Head of caudate nucleus (tissue), 42 donors: ENCODE measurements at places on chromosomes 6 and 20.

- DNase-seq, result no peak
These were observed 92.5 kb downstream of the SLC22A23 start for GRCh38 chr6:3364391-3364790.

- DNase-seq, result no peak
These were observed 248.5 kb downstream of the TSHZ2 start for GRCh38 chr20:53220482-53221307.

GRCh38 chr6:155388591-155388990 is 67.0 kb downstream of the NOX3 start:
- no peak for DNase-seq

DNA sequence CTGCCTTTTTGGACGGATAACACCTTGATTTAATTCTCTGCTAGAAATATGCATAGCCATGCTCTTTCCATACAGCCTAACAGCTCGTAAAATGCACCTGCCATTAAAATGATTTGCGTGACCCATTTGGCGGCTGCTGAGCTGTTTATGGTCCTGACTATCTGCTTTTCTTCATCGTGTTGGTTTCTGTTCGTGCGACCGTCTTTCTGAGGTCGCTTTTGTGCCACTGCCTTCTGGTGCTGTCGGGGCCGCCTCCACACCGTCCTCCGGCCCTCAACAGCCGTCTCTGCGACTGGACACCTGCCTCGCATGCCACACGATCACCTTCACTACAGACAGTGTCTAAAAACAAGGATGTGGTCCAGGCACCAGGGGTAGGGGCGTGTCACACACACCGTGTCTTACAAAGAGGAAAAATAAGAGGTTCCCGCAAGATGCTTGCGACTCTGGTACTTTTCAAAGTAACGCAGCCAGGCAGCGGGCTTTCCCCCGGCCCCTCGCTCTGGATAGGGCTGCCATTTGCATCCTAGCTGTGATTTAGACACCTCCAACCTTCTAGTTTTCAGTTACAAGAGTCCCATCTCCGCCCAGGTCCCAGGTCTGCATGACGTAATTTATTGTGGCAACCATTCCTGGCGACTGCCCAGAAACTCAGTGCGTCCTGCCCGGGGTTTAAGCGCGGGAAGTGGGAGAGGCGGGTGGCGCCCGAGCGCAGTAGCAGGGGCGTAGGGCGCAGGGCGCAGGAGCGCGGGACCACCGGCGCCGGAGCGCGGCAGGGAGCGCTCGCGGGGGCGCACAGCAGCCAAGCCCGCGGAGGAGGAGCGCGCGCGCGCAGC is at the start of gene STMND1:
Gene STMND1 (plus strand): TSS at position 629 of the 836 bp plus-strand sequence. CDS start 208 bp downstream, outside the sequence.
- DNase-seq, result peak; percentile 31

DNA sequence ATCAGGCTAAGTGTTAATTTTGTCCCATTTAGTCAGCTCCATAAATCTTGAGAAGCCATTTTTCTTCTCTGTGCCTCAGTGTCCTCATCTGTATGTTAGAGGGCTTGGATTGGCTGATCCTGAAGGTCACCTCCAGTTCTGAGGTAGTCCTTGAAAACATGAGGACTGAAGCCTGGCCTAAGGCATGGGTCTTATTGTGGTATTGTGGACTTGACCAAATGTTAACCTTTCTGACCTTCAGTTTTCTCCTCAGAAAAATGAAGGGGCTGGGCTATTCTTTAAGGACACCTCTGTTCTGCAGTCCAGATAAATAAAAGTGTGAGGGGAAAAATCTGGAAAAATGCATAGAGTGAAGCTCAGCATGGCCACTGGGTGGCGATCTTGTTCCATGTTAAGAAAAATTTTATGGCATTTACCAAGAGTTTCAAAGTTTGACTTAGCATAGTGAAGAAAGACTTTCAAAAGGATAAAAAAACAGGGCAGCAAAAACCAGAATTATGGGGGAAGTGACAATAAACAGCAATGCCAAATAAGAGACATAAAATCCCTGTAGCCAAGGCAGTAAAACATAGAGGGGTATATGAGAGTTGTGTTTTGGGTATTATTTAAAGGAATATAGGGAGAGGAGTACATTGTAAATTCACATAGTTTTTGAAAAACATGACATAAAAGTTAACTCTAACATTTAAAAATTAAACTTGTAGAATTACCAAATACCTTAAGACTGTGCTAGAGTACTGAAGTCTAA is 13.2 kb upstream of the TFB1M start:
- DNase-seq, result peak; percentile 67

DNA sequence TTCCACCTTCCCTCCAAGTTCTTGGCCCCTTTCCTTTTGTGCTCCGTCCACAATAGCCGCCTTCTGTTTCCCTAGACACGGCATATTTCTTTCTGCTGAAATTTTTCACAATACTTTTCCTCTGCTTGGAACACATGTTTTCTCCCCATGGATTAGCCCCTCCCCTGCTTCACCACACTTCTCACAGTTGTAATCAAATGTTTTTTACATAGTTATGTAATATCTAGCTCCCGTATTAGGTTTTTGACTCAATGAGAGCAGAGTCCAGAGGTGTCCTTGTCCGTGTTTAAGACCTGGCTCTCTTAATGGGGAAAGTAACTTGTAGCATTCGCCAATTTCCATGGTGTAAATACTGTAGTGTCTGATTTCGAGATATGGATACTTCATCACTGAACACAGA is 34.7 kb downstream of the PLCB1 start:
- DNase-seq, result no peak

GRCh38 chr20:3218307-3218988 is 9.2 kb downstream of the ITPA start:
- DNase-seq, result peak; percentile 63

DNA sequence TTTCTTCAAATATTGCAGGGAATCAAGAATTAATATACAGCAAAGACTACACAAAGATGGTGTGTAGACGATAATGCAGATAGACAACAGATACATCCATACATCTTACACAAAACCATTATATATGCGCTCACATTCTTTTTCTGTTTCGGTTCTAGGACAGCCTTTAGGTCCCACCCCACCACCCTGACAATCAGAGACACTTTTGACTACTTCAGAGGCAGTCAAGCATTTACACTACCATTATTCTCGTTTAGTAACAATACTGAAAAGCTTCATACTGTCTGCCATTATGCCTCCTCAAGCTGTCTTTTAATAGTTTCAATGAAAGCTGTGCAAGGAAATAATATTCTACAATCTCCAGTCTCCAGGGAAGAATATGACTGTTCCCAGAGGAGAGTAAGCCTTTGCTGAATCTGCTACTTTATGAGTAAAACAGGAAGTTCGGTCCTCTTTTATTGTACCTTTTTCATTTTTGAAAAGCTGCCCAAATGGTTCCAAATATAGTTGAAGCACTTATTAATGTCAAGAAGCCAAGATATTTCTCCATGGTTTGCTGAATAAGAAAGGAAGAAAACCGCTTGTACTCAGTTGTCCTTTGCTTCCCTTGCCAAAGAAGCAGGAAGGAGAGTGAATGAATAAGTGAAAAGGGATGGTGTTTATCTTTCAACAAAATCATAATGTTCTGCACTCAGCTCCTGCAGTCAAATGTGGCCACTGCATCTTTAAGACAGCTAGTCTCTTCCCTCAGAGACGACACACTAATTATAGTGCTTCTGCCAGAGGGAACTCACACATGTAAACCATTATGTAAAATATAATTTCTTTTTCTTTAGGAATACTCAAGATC is 468.3 kb downstream of the CDC5L start:
- DNase-seq, result no peak

DNA sequence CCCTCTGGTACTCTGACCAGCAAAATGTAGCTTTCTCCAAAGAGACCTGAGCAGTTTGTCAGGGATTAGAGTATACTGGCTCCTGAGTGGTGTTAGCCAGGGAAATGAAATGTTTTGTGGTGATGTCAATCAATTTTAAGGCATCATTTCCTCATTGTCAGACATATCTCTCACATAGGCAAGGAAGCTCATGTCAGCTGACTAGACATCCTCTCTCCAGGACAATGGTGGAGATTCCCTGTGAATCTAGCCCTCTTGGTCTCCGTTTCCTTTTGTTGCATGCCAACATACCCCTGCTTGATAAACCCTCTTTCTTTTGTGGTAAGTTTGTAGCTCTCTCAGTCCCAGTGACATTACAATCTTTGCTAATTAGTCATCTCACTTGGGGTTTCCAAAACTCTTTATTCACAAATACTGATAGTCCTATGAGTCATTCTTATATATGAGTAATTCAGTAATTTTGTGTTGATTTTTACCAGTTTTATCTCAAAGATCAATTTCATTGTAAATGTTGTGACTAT is 135.6 kb upstream of the PTPRK start:
- DNase-seq, result no peak

GRCh38 chr6:30450909-30451841 is 38.1 kb upstream of the HLA-E start:
- peak; percentile 37 for DNase-seq

DNA sequence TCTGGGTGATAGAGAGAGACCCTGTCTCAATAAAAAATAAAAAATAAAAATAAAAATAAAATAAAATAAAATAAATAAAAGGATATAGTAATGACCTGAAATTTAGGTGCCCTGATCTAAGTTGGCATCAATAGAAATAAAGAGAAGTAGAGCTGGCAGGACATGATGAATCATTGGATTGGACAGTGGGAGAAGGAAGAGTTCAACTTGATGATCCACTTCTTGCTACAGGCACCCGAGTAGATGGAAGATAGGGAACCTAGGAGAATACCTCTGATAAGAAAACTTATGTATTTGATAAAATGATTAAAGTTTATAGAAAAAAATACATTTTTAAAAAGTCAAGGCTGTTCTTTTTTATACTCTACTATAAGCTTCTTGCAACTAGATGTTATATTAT is 79.0 kb downstream of the ADTRP start:
- DNase-seq, result no peak

- no peak for DNase-seq
These were observed 1.4 kb downstream of the RIMS1 start for GRCh38 chr6:71887744-71888230.

- no peak for DNase-seq
These were observed 39.4 kb upstream of the RFPL4B start for GRCh38 chr6:112307707-112308106.
